CD4-positive, alpha-beta T cell treated with Interleukin-4 for 4 hours (primary cell): ENCODE measurements at places on chromosomes 3 and 15.

- DNase-seq = no peak
These were observed 22.1 kb upstream of the IP6K2 start for GRCh38 chr3:48738926-48739616.

DNA sequence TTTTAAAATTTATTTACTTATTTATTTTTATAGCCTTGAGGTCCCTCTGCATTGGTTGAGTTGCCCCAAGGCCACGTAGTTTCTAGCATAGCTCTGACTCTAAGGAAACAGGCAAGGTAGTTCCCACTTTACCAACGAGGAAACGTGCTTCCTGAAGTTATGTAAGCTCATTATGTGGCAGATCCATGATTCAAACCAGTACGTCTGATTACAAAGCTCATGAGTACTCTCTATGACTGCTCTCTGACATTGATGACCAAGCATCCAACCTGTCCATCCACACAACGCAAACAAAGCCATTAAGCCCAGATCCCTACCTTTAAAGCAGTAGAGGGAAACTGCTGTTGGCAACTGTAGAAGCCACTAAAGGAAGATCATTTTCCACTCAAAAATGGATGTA is 25.6 kb downstream of the WWTR1 start:
- no peak for DNase-seq

- no peak for DNase-seq
These were observed 168.7 kb upstream of the TMCO5A start for GRCh38 chr15:37765786-37766185.

DNA sequence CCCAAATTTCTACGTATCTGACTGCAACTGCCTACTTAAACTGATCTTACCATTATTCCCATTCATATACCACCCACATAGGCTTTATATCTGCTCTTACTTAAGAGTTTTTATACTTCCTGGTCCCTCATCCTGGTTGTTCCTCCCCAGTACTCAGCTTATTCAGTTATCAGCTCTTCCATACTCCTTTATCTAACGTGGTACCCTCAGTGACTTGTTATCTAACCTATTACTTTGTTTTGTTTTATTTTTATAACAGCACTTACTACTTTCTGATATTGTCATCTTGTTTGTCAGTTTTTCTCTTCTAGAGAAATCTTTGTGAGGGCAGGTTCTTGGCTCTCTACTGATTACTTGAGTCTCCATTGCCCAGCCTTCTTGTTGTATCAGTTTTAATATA is 100.6 kb downstream of the ZNF609 start:
- no peak for DNase-seq

- DNase-seq = no peak
These were observed 126.5 kb upstream of the THBS1 start for GRCh38 chr15:39454189-39454986.

GRCh38 chr3:61005591-61005990 is 245.7 kb downstream of the FHIT start:
- DNase-seq = no peak

GRCh38 chr3:148880681-148881080 is 15.6 kb downstream of the CPA3 start:
- no peak for DNase-seq

DNA sequence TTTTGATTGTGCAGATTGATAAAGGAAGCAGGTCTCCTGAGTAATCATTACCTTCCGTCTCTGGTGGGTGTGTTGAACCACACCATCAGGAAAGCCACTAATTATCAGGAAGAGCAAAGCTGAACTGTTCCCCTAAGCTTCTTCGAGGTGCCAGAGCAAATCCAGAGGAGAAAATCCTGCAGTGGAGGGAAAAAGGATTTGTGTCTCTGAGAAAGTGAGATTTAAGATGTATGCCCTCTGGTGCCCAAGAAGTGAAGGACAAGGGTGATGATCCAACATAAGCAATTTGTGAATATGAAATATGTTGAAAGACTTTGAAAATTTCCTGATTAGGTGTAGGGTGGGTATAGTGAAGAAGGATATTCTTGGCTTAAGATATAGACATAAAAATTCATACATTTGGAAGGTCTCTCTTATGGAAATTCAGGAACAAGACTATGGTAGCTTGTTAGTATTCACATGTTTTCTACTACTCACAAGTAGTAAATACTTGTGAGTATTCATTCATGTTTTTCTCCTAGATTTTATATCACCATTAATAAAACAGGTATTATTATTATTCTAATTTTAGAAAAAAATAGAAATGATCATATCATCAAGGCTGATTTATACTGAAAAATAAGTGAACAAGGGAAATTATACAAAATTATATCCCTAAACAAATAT is 34.8 kb downstream of the COMMD2 start:
- DNase-seq = peak; percentile 28

DNA sequence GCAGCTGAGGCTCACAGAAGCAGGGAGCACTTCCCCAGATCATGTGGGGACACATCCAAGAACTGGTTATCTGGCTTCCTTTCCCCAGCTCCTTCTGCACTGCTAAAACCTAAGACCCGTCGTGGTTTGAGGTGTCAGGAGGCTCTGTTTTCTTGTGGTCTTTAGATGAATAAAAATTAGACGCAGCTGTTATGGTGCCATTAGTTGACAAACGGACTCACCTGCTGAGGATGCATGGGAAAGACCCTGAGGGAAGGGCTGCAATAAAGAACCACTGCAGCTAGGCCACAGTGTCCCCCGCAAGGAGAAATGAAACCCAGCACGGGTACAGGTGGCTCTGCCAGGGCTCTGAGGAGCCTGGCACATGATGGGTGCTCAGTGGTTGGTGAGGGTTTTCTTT is 99.4 kb downstream of the IQSEC1 start:
- DNase-seq = no peak

DNA sequence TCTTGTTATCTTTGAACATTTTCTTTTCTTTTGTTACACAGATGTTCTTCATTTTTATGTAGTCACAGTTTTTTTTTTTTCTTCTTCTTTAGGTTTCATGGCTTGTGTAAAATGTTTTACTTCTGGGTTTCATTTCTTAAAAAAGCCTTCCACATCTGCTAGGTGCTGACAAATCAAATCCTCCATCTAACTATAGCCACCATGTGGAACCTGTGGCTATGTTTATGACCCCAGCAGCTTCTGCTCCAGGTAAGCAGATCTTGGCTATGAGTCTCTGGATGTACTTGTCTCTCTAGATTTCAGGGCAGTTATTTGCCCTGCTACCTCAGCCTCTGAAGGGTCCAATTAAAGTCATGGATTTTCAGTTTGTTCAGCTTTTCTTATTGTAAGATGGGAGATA is 44.5 kb downstream of the OXSM start:
- no peak for DNase-seq

DNA sequence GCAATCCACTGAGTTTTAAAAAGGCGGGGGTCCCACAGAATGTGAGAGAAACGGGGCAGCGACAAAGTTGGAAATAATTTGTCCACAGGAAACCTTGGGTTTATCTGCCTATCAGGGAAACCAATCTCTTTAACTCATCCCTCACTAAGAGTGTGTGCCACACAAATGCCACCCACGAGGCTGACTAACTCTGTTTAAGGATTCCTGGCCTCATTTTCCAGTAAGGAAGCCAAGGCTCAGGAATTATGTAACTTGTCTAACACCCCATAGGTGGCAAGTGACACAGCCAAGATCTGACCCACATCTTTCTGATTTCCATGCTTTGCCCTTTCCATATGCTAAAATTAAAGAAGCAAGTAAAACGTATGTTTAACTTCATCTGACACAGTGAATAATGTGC is 263.2 kb downstream of the CNTN3 start:
- DNase-seq = no peak

GRCh38 chr3:188641076-188641475 is 487.1 kb downstream of the LPP start:
- no peak for DNase-seq

GRCh38 chr15:34789326-34789725 is 6.0 kb downstream of the ACTC1 start:
- no peak for DNase-seq

- DNase-seq = no peak
These were observed 19.1 kb downstream of the KBTBD8 start for GRCh38 chr3:67017211-67017610.

- DNase-seq = no peak
These were observed 1.7 kb downstream of the KLHL24 start for GRCh38 chr3:183637106-183637486.

DNA sequence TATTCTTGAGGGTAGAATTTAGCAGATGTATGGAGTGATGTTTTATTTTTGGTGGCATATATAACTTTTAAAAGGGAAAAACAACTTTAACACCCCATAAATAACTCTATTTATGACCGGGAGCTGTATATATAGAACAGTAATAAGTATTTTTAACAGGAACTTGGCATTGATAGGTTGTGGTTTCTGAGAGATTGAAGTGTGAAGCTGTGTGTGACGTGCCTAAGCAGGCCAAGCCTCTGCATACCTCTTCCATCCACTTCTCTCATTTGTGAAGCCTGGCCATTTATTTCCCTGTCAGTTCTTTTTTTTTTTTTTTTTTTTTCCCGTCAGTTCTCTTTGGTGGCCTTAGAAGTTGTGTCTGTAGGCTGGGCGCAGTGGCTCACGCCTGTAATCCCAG is 23.0 kb downstream of the RBM5 start:
- DNase-seq = no peak

GRCh38 chr3:39631136-39631535 is 163.7 kb downstream of the MOBP start:
- DNase-seq = no peak

DNA sequence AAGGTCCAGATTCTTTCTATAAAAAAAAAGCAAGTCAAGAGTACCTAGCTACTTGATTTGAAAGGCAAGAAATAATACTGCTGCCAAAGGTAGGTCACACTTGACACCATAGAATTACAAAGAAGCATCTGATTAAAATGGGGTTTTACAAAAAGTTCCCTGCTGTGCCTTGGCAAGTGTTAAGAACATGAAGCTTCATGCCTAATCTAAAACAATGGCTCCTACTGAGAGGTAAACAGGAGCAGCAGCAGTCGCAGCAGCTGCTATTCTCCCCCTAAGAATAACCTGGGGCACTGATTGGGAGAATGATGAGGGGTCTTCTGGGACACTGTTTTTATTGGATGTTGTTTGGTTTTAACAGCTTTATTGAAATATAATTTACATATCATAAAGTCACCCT is 14.1 kb downstream of the UBP1 start:
- DNase-seq = no peak

- DNase-seq = no peak
These were observed 150.8 kb upstream of the DPH6 start for GRCh38 chr15:35696767-35697231.

DNA sequence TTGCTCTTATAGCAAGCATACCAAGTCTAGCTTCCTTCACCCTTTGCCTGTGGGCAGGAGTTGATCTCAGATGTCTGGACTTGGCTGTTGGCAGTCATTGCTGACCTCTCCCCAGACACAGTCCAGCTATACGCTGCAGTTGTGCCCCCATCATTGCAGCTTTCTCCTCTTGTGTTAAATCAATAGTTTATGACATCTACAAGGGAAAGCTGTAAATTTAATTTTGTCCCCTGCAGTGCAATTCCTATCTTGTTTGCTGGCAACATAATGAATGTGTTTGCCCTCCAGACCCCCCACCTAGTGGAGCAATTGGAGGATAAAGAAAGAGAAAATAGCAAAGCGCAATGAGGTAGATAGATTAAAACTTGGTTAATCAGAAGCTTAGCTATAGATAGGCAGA is 280.2 kb downstream of the LSAMP start:
- DNase-seq = no peak

DNA sequence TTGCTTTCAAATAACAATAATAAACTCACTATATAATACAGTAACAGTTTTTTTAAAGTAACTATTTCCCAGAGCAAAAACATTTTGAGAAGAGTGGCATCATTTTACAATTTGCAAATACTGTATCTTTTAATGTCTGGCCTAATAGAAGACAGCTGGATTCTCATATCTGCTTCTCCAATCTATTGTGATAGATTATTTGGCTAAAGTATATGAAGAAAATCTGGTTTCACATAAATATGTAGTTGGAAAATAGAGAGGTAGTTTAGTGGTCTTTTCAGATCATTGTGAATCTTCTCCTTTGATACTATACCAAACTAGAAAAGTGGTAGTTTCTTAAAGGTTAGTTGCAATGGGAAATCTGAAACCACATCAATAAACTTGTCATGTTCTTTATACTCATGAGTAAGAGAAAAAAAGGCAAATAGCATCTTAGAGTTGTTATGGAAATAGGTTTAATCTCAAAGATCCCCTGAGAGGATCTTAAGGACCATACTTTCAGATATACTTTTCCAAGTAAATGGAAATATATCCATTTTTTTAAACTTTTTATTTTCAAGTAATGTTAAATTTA is 124.8 kb upstream of the NR2E3 start:
- DNase-seq = no peak

DNA sequence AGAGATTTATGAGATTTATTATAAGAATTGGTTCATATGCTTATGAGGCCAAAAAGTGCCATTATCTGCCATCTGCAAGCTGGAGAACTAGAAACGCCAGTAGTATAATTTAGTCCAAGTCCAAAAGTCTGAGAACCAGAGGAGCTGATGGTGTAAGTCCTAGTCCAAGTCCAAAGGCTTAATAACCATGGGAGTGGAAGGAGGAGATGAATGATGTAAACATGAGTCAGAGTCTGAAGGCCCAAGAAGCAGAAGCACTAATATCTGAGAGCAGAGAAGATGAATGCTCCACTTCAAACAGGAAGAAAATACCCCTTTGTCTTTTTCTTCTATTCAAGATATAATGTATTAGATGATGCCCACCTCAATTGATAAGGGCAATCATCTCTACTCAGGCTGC is 185.7 kb downstream of the CGGBP1 start:
- DNase-seq = no peak

- DNase-seq = no peak
These were observed 1.9 kb downstream of the TOP2B start for GRCh38 chr3:25662736-25663320.

DNA sequence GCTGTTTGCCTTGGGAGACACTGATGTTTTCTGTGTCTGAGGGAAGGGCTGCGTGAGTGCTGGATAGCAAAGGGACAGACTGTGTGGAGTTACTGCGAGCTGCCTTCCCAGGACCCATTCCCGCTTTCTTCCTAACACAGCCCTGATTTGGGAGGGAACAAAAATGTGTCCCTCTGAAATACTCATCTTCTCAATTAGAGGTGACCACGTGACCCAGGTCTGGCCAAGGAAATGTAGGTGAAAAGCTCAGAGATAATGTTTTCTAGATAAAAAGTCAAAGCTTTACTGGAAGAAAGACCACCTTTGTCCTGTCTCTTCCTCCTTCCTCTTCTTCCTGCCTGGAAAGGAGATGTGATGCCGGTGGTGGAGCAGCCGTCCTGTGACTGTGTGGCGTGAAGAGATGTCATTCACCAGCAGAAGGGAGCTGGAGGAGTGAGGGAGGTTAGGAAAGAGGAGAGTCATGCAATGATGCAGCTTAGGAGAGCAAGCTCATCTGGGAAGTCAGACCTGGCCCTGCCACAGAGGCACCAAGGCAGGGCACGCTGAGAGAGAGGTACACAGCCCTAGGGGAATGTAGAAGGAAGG is 105.6 kb downstream of the CHSY1 start:
- DNase-seq = no peak

- DNase-seq = no peak
These were observed 24.5 kb upstream of the IDH2 start for GRCh38 chr15:90126596-90127435.

DNA sequence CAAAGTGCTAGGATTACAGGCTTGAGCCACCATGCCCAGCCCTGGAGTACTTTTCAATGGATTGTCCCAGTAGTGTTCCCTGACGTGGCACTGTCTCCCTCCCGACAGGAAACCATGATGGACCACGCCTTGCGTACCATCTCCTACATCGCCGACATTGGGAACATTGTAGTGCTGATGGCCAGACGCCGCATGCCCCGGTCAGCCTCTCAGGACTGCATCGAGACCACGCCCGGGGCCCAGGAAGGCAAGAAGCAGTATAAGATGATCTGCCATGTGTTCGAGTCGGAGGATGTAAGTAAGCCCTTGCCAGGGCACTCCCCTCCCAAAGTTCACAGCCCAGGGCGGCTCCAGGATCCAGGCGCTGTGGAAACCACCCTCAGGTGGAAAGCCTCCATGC is 168.1 kb downstream of the NSMCE3 start:
- no peak for DNase-seq
